ENCODE measurements at places on chromosomes 2 and 18. TPM values are rescaled to one million over a fixed set of nuclear protein-coding genes. Genes with fewer than 3 reads are reported as not detected.

GRCh38 chr18:5380586-5380985 lies 85.1 kb upstream of the ZBTB14 start:
- no peak for DNase-seq
- no peaks in the 10 kb centered on the region for H3K36me3 ChIP-seq
- no peaks in the 10 kb centered on the region for H3K4me1 ChIP-seq
- no peak overlapping the region for H3K27ac ChIP-seq
- H3K27me3 ChIP-seq, result no peaks in the 10 kb centered on the region

GRCh38 chr2:174902506-174903263 lies 102.5 kb downstream of the CHN1 start:
- no peak for DNase-seq
- no peaks in the 10 kb centered on the region for H3K36me3 ChIP-seq
- H3K27ac ChIP-seq, result no peak overlapping the region
- H3K27me3 ChIP-seq, result no peaks in the 10 kb centered on the region
- no peaks in the 10 kb centered on the region for H3K4me1 ChIP-seq

- no peak for DNase-seq
- no peak overlapping the region for H3K27ac ChIP-seq
- no peaks in the 10 kb centered on the region for H3K36me3 ChIP-seq
- no peak overlapping the region for H3K4me3 ChIP-seq
- no peaks in the 10 kb centered on the region for H3K27me3 ChIP-seq
These were observed 249.9 kb downstream of the PARD3B start for GRCh38 chr2:204795156-204795555.

HOXD13 gene
- not detected for total RNA-seq

DNA sequence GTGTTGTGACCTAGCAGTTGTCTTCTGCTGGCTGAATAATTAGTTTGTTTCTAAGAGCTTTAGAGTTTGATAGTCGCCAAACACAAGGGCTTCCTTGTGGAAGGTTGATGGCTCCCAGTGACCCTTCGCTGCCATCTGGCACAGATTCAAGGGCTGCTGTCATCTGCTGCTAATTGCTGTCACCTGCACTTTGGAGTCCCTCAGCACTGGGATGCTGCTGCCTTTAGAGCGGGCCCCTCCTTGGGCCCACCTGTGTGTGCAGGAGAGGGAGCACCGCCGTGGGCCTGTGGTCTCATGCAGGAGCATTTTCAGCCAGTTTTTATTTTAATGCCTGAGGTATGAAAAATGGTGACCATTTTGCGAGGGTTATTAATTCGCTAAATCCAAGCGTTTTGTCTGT lies 154.0 kb upstream of the NFATC1 start:
- no peaks in the 10 kb centered on the region for H3K4me1 ChIP-seq
- no peaks in the 10 kb centered on the region for H3K36me3 ChIP-seq
- H3K27me3 ChIP-seq, result no peaks in the 10 kb centered on the region

HS1BP3 gene
- 40.0 TPM for total RNA-seq

GRCh38 chr18:78692105-78692504 lies 287.5 kb upstream of the SALL3 start:
- H3K4me3 ChIP-seq, result no peak overlapping the region
- no peak for DNase-seq
- H3K36me3 ChIP-seq, result no peaks in the 10 kb centered on the region

GRCh38 chr18:23115683-23116096 lies 19.6 kb upstream of the CABLES1 start:
- H3K27ac ChIP-seq, result no peak overlapping the region
- peaks cover 15% of the 10 kb centered on the region for H3K4me1 ChIP-seq
- H3K27me3 ChIP-seq, result no peaks in the 10 kb centered on the region
- DNase-seq, result no peak

GRCh38 chr2:25308599-25308998 lies 33.1 kb downstream of the DNMT3A start:
- H3K36me3 ChIP-seq, result peaks cover 10% of the 10 kb centered on the region
- H3K27me3 ChIP-seq, result no peaks in the 10 kb centered on the region
- peaks cover 12% of the 10 kb centered on the region for H3K4me1 ChIP-seq
- no peak overlapping the region for H3K4me3 ChIP-seq

GRCh38 chr2:161613161-161613560 lies 11.1 kb upstream of the SLC4A10 start:
- no peak overlapping the region for H3K27ac ChIP-seq
- H3K4me3 ChIP-seq, result no peak overlapping the region
- no peaks in the 10 kb centered on the region for H3K27me3 ChIP-seq
- no peaks in the 10 kb centered on the region for H3K36me3 ChIP-seq

TSGA10 gene
- total RNA-seq, result not detected

PSTPIP2 gene
- 1.6 TPM for total RNA-seq

- H3K27me3 ChIP-seq, result no peaks in the 10 kb centered on the region
- no peak overlapping the region for H3K27ac ChIP-seq
- no peak for DNase-seq
- no peaks in the 10 kb centered on the region for H3K36me3 ChIP-seq
- H3K4me1 ChIP-seq, result no peaks in the 10 kb centered on the region
These were observed 41.3 kb downstream of the BCL11A start for GRCh38 chr2:60512062-60512622.

Measured in ascending aorta (tissue), 2 donors.